ENCODE measurements at places on chromosomes 1 and 21.

DNA sequence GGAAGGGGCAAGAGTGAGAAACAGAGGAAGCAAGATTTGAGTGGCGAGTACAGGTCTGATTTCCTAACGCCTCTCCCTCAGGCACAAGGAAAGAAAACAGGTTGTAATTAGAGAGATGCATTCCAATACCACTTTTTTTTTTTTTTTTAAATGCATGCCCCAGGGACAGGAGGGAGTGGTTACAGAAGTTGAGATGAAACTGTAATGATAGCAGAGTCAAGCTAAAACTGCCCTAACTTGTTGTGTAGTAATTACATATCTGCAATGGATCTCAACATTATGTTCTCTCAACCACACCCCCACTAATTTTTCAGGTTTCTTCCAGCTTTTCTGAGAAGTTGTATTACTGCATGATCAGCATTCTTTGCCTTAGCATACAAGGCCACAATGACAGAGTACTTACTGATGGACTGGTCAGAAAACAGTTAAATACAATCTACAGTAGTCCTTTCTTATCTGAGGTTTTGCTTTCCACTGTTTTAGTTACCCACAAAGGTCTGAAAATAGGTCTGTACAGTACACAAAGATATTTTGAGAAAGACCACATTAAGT, 5.5 kb downstream of the ETV3 start:
- DNase-seq = no peak

DNA sequence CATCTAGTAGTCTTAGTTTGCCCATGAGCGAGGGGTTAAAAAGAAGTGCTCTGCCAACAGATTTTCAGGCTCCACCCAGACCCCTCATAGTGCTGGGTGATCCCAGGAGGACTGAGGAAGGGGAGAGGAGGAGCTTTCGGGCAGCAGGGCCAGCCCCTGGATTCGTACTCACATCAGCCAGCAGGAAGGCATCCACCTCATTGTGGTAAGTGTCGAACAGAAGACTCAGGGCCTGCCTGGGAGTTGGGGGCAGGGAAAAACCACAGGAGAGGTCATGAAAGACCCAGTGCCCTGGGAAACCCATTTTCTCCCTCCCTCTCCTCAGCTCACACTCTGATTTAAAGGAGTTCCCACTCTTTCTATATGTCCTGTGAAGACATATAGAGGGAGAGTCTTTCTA, 34.9 kb downstream of the PIK3C2B start:
- no peak for DNase-seq

DNA sequence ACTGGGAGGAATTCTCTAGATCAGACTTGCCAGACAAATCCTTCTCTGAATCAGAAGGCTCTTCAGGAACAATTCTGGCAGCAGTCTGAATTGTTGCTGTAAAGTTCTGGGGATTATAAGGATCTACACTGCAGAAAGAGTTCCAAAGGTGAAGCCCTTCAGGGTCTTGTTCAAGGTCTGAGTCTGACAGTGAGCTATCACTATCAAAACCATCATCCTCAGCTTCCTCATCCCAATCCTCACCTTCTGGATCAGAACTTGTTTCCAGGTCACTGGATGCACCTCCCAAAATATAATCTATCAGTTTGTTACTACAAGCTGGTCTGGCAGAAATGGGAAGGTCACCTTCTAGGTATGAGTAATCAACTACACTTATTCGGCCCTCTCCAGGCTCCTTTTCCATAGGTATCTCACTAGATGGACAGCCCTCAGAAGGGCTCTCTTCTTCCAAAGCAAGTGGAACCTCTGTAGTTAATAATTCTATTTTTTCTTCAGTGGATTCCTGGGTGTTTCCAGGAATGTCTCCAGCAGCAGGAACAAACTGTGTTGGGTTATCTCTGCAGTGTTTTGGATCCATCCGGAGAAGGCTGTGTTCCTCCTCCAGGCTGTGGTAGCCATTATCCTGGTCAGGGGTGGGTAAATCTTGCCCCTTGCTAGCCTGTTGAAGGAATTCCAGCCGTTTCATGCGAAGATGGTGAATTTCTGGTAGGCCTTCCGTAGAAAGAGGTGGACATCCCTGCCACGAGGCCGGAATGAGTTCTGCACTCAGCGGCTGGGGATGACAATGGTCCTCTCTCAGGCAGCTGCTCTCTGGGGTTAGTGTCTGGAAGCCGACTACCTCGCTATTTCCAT, 1.6 kb downstream of the PPP1R15B start:
- no peak for DNase-seq

DNA sequence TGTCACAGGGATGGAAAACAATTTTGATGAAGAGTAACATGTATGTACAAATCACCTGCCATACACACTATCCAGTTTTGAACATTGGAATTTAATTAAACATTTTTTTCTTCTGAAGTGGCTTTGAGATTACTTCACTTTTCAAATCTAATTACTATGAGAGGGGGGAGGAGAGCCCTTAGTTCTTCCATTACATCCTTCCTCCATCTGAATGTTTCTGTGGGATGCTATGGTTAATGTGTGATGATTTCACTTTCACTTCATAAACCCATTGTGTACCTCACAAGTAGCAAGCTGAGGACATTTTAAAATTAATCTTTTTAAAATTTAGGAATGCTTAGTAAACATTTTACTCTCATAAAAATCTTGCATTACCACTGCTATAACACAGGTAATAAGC, 156.9 kb downstream of the RUNX1 start:
- DNase-seq = no peak

- DNase-seq = no peak
Observed at GRCh38 chr1:17911791-17912190, 156.7 kb downstream of the ACTL8 start.

- no peak for DNase-seq
Observed at GRCh38 chr1:68758666-68759209, 261.9 kb upstream of the DEPDC1 start.

DNA sequence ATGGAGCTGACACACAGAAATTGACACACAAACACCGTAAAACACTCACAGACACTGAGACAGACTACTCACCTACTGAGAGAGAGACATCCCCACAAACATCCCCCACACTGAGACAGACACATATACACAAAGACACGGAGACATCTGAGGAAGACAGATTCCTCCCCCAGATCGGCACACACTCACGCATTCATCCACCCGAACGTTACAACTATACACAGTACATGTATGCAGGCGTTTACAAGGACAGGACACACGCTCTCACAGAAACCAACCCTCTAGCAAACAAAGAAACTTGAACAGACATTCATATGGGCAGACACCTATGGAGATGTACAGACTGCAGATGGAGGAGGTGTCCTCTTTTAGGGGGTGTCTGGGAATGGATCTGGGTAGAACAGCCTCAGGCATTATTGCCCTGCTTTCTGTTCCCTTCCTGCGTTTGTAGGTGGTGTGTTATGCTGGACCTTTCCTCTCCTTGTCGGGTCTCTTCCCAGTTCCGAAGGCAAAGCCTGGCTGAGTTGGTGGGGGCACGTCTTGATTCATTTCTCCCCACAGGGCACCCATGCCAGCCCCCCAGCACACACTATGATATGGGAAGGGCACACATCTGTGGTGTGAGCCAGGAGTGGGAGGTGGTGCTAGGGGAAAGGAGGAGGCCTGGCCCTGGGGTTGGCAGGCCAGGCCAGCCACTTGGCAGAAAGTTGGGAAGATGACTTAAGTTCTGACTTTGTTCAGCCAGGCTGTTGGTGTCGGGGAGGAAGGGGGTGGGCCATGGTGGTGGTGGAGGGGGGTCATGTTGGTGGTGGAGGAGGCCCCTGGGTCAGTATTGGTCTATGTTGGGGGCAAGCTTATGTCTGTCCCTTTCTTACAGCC, 1.5 kb downstream of the KIRREL1 start:
- no peak for DNase-seq

- DNase-seq = no peak
Observed at GRCh38 chr1:168394858-168395257, 114.2 kb downstream of the TBX19 start.

DNA sequence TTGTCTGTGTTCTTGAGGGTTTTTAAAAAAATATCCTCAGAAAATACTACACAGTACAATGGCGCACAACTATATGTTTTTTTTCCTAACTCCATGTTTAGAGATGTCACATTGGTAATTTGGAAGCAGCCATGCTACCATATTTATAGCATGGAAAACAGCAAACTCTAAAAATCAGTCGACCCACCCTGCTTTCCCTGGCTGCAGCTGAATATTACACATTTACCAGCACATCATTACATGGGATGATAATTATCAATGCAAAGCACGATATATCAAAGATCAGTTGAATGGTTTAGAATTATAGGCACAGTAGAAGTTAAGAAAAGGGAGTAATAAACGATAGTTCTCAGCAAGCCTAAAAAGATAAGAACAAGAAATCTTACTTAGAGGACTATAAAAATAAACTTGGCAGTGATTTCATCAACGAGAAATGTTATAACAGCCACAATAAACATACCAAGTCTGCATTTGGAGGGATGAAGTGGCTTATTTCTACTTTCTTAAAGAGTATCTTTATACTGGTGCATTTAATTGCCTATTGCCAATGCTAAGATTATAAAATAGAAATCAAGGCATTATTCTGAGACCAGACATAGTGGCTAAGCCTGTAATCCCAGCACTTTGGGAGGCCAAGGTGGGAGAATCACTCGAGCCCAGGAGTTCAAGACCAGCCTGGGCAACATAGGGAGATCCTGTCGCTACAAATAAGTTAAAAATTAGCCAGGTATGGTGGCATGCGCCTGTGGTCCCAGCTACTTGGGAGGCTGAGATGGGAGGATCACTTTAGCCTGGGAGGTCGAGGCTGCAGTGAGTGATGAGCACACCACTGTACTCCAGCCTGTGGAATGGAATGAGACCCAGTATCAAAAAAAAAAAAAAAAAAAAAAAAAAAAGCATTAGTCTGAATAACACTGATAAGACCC, 43.4 kb downstream of the WDR64 start:
- DNase-seq = no peak

GRCh38 chr1:198047913-198048312, 108.9 kb upstream of the NEK7 start:
- no peak for DNase-seq

DNA sequence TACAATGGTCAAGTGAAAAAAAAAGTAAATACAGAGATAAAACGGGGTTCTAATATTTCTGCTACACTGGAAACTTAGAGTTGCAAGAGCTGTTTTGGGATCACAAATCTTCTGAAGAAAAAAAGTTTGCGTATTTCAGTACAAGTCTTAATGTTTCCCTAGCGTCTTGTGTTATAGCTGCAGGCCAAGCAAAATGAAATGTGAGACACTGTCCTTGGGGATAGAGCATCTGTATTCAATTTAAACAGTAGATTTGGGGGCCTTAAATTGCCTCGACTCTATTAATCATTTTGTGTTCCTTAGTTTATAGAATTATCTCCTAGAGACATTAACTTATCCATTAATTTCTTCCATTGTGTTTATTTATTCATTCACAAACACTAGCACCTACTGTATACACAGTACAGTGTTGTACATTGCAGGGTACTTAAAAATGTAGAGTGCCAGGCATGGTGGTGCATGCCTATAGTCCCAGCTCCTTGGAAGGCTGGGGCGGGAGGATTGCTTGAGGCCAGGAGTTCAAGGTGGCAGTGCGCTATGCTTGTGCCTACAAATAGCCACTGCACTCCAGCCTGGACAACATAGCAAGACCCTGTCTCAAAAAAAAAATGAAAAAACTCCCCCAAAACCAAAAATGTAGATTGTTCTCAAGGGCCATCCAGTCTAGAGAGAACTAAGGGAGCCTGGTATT, 7.9 kb downstream of the DISC1 start:
- DNase-seq = no peak

- DNase-seq = no peak
Observed at GRCh38 chr1:86061551-86061990, 95.0 kb downstream of the COL24A1 start.

DNA sequence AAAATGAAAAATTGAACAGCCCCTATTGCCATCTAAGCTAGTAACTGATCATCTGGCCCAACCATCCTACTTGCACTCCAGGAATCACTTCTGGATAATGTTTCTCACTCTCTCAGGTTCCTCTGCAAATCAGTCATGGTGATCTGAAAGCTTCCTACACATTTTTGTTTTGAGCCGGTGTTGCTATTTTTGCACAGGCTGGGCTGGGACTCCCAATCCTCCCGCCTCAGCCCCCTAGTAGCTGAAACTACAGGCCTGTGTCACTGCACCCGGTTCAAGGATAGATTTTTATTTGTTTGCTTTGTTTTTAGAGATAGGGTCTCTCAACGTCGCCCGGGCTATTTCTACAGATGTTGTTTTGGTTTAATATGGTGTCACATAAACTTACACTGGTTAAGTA, 40.5 kb upstream of the HMCN1 start:
- DNase-seq = no peak

DNA sequence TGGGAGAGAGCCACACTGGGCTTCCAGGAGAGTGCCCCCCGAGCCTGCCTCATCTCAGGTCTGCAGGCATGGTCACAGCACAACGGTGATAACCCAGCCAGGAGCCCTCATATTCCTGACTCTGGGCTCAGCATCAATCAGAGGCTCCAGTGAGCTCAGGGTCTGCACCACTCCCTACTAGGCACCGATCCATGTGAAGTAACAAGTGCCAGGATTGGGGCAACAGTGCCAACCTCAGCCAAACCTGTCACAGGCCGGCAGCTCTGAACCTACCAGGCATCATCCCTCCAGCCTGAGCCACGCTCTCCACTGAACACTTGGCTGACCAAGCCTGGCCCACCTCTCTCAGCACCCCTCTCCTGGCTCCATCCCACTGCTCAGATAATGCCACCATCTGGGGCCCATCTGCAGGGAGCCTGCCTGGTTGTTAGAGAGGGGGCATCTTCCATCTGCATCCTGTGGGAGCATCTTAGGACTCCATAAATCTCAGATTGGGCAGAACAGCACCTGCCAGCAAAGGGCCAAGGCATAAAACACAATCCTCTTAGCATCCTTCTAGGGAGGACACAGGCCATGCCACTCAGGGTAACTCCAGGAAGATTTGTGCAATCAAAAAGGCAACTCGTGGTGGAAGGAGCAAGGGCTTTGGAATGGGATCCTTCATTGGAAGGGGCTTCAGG, 213.7 kb upstream of the CSF3R start:
- no peak for DNase-seq
